ENCODE measurements at places on chromosomes 6 and 20.

DNA sequence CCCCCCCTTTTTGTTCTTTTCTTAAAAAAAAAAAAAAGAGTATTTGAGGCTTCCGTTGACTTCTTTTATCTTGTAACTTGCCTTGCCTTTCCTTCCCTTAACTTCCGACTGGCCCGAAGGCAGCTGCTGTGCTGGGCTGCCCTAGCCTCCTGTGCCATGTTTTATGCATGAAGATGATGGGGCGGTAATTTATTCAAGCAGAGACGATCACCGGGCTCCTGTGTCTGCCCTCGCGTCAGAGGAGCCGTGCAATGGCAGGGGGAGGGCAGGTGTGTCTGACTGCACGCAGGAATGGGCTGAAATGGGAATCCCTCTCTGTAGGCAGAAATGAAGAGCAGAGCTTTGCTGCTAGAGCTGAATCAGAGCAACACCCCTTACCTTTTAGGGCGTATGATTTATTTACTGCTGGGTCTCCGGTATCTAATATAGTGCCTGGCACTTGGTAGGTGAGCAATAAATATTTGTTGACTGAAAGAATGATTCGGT is 106.3 kb upstream of the RIPOR2 start:
- DNase-seq: no peak

DNA sequence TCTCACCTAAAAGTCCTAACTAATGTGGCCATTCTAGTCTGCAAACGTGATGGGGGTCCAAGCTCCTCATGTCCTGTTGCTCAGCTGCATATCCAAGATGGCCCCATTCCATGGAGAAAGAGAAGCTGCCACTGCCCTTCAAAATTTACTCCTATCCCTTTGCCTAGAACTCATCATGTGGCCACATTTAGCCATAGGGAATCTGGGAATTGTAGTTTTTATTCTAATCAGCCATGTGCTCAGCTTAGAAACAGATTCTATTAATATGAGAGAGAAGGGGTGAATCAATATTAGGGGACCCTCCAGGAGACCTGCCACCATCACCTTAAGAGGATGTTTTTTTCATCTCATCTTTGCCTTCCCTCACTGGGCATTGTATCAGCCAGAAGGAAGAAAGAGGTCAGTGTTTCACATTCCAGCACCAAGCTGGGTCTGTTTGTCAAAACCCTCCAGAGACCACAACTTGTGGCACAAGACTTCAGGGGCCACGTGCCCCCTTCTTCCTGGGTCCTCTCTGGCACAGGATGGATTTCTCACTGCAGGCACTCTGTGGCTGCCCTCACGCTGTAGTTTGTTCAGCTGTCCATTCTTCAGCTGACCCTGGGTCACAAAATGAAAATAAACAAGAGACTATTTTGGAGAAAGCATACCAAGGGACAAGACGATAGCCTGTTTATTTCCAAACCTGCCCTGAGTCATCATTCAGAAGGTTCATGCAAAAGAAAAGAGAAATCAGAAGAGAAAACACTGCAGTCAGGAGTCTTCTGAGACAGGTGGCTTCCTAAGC is 172.0 kb downstream of the EYA2 start:
- no peak for DNase-seq

GRCh38 chr6:153309651-153310050 is 178.6 kb upstream of the RGS17 start:
- no peak for DNase-seq

DNA sequence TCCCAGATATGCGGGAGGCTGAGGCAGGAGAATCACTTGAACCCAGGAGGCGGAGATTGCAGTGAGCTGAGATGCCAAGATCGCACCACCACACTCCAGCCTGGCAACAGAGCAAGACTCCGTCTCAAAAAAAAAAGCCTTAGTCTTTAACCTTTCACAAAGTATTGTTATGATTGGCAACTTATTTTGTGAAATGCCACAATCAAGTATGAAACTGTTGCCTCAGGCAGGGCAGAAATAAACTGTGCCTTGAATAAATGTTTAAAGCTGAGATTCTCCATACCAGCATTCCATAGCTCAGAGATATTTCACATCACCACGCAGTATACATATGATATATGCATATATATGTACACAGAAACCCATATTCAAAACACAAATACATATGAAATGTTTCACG is 120.1 kb upstream of the CCDC28A start:
- no peak for DNase-seq

DNA sequence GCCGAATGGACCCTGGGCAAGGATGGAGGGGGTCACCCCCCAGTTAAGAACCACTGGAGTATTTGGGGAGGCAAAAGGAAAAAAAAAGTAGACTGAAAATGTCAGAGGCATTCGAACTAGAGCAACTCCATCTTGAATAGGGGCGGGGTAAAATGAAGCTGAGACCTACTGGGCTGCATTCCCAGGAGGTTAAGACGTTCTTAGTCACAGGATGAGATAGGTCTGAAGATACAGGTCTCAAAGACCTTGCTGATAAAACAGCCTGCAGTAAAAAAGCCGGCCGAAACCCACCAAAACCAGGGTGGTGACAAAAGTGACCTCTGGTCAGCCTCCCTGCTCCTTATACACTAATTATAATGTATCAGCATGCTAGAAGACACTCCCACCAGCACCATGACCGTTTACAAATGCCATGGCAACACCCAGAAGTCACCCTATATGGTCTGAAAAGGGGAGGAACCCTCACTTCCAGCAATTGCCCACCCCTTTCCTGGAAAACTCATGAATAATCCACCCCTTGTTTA is 70.4 kb upstream of the KCNG1 start:
- no peak for DNase-seq

DNA sequence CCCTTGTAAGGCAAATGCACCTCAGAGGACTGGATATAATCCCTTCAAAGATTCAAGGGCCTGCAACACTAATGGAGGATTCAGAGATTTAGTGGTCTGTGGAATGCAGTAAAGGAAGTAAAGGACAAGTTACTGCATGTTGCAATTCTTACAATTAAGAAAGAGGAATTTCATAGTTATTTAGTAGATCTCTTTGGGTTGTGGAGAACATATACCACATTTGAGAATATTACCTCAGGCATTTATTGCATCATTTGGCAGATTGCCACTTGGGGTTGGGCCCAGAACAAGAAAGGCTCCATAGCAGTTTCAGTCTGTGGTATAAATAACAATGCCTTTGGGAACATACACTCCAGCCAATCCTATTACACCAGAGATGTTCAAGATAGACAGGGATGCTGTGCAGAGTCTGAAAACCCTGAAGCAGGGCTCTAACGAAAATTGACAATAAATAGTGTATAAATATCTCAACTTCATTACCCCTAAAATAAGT is 20.9 kb upstream of the EPM2A start:
- DNase-seq: no peak

GRCh38 chr6:22970004-22970403 is 400.6 kb downstream of the HDGFL1 start:
- no peak for DNase-seq

- DNase-seq: no peak
Observed at GRCh38 chr6:37483252-37483901, 16.3 kb downstream of the CCDC167 start.

DNA sequence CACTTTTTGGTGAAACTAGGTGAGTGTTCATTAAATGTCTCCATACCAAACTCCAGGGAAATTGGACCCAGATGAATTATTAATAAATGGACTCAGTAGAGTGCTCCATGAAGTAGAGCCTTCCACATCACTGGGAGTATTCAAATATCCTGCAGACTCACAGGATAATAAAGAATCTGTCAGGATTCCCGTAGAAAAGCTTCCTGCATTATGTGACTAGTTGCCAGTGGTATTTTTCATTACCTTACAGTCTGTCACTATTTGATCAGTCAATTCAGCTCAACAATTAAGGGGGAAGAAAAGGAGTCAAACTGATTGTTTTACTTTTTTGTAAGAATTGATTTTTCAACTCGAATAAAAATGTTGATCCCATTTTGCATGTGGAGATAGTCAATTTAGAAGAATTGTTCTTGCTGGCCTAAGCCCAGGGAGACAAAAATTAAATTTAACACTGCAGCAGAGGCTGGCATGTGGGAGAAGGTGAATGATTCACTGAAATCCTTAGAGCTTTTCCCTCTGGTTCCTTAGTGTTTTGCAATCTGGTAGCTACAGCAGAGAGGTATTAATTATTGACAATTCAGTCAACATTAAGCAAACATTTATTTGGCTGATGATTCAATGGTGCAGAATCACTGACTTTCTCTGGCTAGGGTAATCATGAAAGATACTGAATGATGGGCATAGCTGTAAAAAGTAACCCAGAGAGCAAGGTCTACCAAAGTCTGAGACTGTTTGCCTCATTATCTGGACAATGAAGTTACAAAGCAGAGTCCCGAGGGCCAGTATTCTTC is 442.4 kb downstream of the CD83 start:
- no peak for DNase-seq

- DNase-seq: no peak
Observed at GRCh38 chr20:7637184-7637583, 303.1 kb downstream of the HAO1 start.

GRCh38 chr6:122621638-122622037 is 11.4 kb downstream of the PKIB start:
- no peak for DNase-seq

GRCh38 chr6:47455533-47456209 is 21.9 kb upstream of the CD2AP start:
- DNase-seq: no peak

DNA sequence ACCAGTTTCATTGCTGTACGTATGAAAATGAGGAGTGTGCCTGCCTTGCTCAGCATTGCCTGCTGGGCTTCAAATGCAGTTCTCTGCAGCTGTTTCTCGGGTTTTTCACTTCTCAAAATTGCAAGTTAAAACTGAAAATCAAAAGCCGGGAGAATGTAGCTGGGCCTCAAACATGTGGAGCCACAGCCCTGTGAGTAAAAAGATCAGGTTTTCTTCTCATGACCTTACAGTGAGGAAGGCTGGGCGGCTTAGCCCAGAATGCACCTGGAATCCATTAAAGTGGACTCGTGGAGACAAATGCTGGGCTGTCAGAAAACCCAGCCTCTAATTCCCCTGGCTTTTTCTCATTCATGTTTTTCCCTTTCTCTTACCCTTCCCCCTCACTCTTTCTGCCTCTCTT is 34.4 kb downstream of the DSE start:
- no peak for DNase-seq

GRCh38 chr6:79526897-79527296 is 10.3 kb downstream of the LCA5 start:
- no peak for DNase-seq

GRCh38 chr6:33840048-33840926 is 36.5 kb upstream of the MLN start:
- DNase-seq: peak; percentile 10

DNA sequence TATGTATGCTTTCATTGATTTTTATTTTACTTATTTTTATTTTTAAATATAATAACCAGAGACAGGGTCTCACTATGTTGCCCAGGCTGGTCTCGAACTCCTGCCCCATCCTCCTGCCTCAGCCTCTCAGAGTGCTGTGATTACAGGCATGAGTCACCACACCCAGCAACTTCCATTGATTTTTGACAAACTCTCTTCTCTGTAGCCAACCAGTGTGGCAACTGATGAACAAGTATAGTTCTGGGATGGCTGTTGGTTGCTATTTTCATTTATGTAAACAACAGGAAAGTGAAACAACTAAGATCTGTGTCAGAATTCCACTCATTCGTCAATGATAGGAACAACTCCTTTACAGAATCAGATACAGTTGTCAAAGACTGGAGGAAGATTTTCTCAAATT is 356.7 kb upstream of the JARID2 start:
- no peak for DNase-seq

- no peak for DNase-seq
Observed at GRCh38 chr20:5945963-5946362, 4.4 kb downstream of the TRMT6 start.

GRCh38 chr20:31709939-31710338 is 12.7 kb downstream of the BCL2L1 start:
- DNase-seq: no peak

DNA sequence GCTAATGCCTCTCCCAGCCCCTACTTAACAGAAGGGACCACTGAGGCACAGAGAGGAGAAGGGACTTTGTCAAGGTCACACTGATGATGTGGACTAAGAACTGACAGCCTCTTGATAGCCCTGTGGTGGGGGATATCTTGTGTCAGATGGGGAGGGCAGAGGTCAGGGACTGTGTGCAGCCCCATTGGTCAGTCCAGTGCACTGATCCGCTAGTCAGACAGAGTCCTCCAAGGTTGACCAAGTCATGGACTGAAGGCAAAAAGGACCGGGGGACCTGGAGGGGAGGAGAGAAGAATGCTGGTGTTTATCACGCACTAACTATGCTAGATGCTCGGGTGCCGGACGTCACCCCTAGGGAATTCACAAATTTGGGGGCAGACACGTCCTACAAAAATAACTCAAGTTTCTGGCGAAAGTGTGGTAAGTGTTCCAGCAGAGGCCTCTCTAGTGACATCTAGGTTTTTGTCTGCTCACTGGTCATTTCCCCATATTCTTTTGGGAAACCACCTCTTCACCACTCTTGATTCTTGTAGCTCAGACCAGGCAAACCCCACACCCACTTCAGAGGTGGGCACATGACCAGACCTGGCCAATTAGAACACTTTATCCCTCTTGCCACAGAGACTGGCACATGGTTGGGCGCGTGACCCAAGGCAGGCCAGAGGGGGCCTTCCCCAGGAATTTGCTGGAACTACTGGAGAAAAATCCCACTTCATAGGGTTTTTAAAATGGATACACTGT is 21.0 kb downstream of the TCF15 start:
- no peak for DNase-seq

DNA sequence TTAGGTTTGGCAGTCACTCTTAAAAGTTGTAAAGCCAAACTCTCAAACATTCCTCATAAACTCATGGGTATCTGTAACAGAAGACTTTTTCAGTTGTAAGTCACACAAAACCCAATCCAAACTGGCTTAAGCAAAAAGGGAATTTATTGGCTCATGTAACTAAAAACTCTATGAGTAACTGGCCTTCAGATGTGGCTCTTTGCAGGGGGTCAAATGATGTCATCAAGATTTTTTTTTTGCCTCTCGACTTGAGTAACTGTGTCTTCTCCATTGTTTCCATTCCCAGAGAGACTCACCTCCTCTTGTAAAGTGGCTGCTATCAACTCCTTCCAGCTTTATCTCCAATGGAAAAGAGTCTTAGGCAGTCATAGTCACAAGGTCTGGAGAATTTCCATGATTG is 645.0 kb downstream of the DHX35 start:
- no peak for DNase-seq

DNA sequence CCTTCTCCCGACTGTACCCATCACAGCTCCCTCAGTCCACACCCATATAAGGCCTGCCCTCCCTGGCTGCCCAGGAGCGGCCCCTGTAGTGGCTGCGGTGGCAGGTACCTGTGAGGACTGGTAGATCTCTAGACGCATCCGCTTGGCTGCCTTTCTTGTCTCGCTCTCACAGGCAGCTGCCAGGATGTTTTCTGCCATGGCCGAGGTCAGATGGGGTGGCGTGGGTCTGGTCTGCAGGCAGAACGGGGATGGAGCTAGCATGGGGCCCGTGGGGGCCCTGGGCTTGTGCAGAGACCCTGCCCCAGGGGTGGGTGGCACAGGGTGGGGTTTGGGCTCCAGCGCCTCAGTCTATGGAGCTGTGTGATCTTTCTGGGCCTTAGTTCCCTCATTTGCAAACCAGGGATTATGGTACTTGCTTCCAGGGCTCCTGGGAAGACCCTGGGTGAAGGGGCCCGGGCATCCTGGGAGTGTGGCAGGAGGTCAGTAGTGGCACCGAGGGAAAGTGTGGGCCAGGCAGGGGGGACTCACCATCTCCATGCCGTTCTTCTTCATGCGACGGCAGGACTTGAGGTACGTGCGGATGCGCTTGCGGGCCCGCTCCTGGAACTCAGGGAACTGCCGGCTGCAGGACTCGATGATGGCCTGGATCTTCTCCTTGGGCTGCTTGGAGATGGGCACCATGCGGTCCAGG is 94.8 kb downstream of the ASXL1 start:
- no peak for DNase-seq

Measured in stimulated activated CD4-positive, alpha-beta T cell treated with anti-CD3 and anti-CD28 coated beads, TNF-alpha, amount 100 ng/mL, for 1 hour (primary cell).